ENCODE measurements at places on chromosomes 12 and 14. TPM values are rescaled to one million over a fixed set of nuclear protein-coding genes. Genes with fewer than 3 reads are reported as not detected.

Gene TSPAN8
- total RNA-seq, result not detected

Gene TAS2R31
- 9.3 TPM for total RNA-seq

Gene ZCCHC8
- 20.6 TPM for total RNA-seq

Gene ENDOU
- total RNA-seq, result 0.13 TPM

Gene RNF212B
- not detected for total RNA-seq

Gene CCDC177
- total RNA-seq, result not detected

Gene SLC7A7
- 6.9 TPM for total RNA-seq

Gene FITM1
- not detected for total RNA-seq

Gene MANSC4
- not detected for total RNA-seq

Gene MAP1LC3B2
- total RNA-seq, result 0.32 TPM

Gene FOXA1
- not detected for total RNA-seq

Gene ART4
- 2.1 TPM for total RNA-seq

Gene TCL1A
- not detected for total RNA-seq

Gene RILPL2
- 7.6 TPM for total RNA-seq

Gene SDS
- not detected for total RNA-seq

Gene KERA
- not detected for total RNA-seq

All from bladder microvascular endothelial cell (primary cell).